ENCODE measurements at places on chromosomes 1 and 21.
A peak's percentile ranks its signal among the peaks of the same experiment; 100 is the strongest.

- DNase-seq: no peak
Observed at GRCh38 chr1:40974945-40975344, 4.6 kb upstream of the CTPS1 start.

DNA sequence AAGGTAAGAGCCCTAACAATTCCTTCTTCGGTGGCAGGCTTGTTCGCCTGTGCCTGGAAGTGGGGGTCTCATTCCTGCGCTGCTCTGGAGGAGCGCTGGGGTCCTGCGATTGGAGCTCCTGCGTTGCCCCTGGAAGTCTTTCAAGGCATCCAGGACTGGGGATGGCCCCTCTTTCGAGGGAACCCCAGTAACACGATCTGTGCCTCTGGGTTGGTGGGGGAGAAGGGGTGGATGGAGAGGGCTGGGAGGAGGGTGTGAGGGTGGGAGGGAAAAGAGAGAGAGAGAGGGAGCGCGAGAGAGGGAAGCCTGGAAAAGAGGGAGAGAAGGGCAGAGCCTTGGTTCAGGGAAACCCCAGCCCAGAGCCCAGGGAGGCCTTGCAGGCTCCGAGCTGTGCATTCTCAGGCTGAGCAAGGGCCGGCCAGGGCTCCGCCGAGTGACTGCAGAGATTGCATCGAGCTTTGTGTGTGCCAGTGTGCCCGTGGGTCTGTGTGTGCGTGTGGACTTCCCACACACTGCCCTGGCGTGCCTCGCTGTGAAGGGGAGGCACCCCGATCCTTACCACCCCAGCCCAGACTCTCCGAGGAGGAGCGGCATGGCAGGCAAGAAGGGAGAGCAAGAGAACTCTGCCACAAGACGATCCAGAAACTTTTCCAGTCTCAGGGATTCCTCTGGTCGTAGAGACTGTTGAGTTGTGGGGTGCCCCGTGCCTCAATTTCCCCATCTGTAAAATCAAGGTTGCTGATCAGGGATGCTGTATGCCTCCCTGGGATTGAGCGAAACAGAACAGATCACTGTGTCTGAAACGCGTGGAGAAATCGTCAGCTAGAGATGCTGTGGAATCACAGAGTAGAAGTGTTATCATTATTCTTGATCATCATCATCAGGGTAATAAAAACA lies 619 bp downstream of the BCL9 start:
- DNase-seq: peak; percentile 48

DNA sequence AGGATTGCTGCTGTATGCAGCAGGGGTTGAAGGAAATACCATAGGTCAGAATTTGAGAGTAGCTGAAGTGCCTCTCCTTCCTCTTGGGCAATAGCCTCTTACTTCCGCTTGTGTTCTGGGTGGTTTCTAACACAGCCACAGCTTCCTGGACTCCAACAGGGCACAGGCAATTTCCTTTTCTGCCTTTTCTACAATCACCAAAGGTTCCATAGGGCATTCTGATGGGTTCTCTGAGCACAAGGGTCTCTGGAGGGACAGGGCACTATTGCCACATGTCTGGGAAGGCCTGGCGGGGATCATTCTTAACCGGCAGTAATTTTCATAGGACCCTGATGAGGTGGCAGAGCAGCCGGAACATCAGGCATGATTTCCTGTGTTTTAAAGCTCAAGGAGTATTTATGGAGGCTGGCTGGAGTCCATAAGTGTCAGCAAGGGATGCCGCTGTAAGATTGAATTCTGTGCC lies 5.5 kb upstream of the AGTRAP start:
- DNase-seq: no peak

GRCh38 chr1:152191260-152191659 lies 32.2 kb upstream of the RPTN start:
- DNase-seq: no peak

GRCh38 chr1:59116920-59117542 lies 179.9 kb upstream of the FGGY start:
- DNase-seq: no peak

GRCh38 chr1:41664861-41665640 lies 180.6 kb upstream of the EDN2 start:
- no peak for DNase-seq

DNA sequence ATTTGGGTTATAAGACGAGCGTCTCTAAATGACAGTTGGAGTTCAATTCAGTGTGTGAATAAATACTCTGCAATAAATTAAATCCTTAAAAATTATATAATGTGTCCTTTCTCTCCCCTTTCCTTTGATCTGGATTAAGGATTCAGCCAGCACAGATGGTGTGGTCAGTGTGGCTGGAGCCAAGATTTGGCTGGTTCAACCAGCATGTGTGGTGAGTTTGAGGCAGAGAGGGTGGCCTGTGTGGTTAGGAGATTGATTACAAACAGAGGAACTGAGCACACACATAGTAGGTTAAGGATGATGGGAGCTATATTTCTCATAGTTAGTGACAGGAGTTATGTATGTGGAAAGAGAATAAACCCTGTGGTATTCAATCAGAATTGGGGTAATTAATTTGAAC lies 14.2 kb upstream of the AMIGO1 start:
- no peak for DNase-seq

GRCh38 chr1:36156329-36157114 lies 562 bp downstream of the MAP7D1 start:
- DNase-seq: peak; percentile 83

GRCh38 chr1:21857840-21858670 lies 46.0 kb downstream of the LDLRAD2 start:
- DNase-seq: no peak

DNA sequence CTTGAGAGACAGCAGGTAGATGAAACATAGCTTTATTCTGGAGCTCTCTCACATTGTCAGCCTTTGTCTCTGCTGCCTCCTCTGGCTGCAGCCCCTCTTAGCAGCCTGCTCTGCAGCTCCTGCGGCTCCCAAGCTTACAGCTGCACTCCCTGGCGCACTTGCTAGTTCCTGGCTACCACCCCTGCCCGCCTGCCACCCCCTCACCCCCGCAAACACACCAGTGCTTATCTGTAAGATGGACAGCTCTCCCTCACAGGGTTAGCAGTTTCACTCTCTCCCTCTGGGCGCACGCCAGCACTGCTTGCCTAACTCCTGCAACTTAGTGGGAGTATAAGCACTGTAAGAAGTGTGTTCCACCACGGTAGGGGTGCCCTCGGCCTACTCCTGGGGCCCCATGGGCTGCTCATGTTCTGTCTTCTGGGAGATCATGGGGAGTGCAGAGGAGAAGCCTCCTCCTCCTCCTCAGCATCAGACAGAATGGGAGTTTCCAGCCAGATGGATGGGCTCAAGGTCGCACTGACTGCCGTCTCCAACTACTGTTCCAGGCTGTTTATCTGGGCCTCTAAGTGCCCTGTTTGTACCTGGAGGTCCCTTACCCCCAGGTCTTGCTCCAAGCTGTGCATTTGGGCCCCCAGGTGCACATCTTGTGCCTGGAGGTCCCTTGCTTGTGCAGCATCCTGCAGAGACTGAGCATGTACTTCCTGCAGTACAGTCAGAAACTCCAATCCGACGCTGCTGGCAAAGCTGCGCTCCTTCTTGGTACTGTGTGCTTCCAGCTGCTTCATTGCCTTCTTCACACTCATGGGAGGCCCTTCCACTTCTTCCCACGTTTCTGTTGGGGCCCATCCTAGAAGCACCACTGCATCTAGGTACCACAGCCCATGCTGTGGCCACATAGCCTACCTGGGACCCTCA lies 1388.1 kb downstream of the AMY1C start:
- DNase-seq: peak; percentile 59

GRCh38 chr1:178689769-178690168 lies 35.3 kb upstream of the RALGPS2 start:
- no peak for DNase-seq

- DNase-seq: no peak
Observed at GRCh38 chr1:238233966-238234365, 343.2 kb upstream of the ZP4 start.

DNA sequence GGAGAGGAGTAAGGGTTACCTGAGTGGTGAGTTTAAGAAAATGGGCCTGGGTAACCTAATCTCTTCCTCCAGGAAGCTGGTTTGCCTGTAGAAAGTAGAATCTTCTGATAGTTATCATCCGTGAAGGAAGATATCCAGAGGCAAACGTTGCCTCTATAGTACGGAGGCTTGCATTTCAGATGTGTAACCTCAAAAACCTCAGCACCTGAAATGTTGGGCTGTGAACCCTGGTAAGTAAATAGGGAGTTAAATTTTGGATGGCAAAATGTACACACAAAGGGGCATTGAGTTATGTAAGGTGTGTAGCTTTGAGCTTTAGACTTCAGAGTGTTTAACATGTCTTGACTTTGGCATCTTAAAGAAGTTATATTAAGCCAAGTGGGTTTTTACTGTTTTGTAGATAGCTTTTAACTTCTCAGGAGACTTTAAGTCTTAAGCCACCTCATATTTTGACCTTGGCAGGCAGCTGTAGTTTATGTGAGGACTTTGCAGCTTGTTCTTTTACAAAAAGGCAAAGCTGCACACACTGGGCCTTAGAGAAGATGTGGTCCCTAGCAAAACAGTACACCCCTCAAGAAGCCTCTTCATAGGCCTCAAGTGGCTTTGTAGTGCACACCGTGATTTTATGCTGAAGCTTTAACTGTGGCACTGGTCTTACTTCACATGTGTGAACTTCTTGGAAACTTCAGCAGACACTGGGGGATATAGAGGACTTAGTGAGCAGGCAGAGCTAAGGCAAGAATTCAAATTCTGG lies 83.4 kb downstream of the SNRPE start:
- DNase-seq: no peak

- DNase-seq: no peak
Observed at GRCh38 chr1:66944330-66945274, 19.8 kb downstream of the MIER1 start.

DNA sequence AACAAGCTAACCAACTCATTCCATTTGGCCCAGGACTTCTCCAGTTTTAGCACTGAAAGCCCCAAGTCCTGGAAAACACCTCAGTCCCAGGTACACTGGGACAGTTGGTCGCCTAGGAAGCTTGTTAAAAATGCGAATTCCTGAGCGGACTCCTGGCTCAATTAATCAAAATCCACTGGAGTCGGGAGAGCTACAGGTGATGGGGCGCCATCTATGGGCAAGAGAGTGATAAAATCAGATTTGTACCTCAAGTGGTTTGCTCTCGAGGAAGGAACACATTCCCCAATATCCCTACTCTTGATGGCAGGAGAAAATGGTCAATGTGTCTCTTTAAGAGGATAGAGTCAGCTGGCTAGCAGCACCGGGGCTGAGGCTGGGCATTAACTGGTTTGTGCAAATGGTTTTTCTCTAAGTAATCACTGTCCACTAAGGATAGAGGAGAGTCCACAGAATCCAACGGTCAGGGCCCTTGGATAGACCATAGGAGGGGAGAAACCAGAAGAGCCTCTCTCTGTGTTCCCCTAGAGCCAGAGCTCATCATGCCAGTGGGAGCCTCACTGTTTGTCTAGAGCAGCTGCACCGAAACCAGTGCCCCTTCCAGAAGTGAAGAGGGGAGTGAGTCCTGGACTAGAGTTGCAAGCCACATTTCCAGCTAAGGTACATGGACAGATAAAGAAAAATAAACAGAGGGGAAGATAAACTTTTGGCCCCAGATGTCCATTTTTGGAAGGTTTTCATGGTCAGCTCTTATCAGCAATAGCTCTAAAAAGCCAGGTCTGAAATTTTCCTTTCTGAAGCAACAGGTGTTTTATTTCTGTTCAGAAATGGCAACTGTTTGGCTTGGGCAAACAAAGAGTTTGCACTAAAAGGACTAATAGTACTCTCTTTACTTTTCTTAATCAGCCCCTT lies 148.5 kb downstream of the TENT5C start:
- DNase-seq: peak; percentile 68

DNA sequence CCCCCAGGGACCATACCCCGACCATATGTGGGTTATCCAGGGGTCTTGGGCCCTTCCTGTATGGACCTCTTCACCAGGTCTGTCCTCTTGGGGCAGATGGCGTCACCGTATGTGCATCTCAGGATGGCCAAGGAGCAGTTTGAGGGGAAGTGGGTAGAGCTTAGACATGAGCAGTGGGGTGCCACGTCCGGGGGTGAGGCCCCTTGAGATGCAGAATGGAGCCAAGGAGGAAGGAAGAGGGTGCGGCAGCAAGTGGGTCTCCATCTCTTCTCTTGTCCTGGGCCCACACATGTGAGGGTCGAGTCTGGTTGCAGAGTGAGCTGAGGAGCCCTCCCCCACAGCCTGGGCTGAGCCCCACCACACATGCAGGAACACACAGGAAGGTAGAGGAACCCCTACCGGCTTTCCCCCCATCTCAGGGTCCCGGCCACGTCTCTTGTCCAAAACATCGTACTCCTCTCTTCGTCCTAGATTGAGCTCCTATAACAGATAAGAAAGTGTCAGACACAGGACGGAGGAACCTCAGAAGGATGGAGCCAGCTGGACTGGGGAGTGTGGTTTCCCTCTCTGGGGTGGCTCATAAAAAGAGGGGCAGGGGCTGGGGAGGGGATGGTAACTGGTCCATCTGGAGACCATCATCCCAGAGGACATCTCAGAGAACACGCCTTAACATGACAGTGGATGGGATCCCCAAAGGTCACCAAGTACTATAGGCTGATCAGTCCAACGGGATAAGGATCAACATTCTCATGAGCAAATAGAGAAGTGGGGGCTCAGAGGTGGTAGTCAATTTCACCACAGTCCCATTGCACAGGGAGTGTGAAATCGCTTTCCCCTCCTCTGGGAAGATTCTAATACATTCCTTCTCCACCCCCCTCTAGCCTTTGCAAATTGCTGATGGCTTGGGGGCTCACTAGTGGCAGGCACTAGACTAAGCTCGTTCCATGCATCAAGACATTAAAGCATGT lies 79.9 kb downstream of the CD247 start:
- no peak for DNase-seq

- no peak for DNase-seq
Observed at GRCh38 chr1:109716121-109716520, 4.1 kb downstream of the GSTM5 start.

GRCh38 chr21:45578811-45579381 lies 36.7 kb upstream of the SLC19A1 start:
- DNase-seq: no peak

DNA sequence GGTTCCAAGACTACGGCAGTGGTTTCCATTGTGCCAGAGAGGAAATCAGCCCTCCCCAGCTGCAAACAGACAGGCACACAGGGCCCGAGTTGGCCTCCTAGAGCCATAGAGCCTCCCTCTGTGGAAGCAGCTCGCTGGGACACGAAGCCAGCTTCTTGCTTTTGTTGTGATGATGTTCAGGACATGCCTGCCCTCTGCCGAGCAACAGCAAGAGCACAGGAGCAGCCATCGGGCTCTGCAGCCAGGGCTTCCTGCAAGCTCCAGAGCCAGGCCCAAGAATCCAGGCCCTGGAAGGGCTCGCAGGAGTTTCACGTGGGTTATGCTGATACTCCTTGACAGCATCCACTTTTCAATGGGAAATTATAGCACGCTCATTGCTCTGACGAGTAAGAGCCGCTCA lies 18.5 kb downstream of the NPHP4 start:
- no peak for DNase-seq

- no peak for DNase-seq
Observed at GRCh38 chr1:180268556-180269075, 38.6 kb downstream of the LHX4 start.
